Lung (tissue), 17 donors: ENCODE measurements at places on chromosomes 6 and 20. TPM values are rescaled to one million over a fixed set of nuclear protein-coding genes. Genes with fewer than 3 reads are reported as not detected.
A peak's percentile ranks its signal among the peaks of the same experiment; 100 is the strongest.

DNA sequence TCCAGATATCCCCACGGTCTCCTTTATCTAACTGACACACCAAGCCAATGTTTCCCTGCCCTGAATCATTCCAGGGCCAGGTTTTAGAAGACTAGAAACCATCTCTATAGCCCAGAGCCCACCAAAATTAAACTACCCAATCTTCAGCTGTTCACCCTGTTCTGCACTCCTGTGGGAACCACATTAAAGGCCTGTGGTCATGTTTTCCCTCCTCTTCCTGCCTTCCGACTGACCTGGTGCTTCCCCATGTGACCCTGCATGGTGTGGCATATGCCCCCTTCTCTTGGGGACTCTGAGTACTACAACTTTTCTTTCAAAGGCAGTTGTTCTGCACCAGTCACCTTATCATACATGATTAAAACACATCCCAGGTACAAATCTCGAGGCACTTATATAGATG, 155.0 kb downstream of the TMEM200A start:
- no peak for DNase-seq

- peak; percentile 60 for DNase-seq
These were observed 46.9 kb downstream of the PDE10A start for GRCh38 chr6:165616116-165616515.

- DNase-seq = no peak
These were observed 75.1 kb downstream of the SLC2A10 start for GRCh38 chr20:46784436-46785127.

GRCh38 chr20:20295621-20296498, 72.0 kb upstream of the INSM1 start:
- no peak for DNase-seq

DNA sequence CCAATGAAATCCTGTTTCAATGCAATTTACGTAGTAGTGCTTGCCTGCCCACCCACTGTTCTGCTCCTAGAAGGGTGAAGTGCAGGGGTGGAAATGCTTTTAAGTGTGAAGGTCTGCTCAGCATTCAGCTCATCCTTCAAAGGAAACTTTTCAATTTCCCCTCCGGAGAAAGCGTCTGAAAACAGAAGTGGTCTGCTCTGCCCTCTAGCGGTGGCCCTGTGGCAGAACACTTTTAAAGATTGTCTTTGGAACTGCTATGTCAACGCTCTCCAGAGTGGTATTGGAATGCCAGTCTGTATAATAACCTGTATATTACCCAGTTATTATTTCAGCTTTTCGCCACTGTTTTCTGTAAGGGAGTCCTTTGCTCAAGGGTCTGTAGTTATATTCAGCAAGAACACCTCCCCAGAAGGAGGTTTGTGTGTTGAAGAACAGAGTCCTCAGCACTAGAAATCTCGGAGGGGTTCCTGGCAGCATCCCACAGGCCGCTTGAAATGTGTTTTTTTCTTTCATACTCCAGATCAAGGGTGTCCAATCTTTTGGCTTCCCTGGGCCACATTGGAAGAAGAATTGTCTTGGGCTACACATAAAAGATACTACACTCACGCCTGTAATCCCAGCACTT, 63.1 kb upstream of the KLHL31 start:
- peak; percentile 67 for DNase-seq

DNA sequence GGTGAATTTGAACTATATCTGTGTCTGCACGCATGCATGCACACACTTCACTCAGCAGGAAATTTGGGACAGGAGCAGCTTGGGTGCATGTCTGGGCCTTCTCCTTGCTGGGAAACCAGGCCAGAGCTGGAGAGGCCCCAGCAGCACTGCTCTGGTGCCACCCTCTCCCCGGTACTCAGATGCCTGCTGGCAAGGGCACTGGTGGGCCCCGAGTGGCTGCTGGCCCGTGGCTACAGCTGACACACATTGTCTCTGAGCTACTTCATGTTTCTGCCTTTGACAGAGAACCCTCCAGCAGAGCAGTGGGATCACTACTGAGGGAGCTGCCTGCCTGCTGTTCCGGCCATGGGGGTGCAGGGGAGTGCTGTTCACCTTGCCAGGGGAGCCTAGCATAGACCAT, 37.5 kb downstream of the DLGAP4 start:
- no peak for DNase-seq

- DNase-seq = peak; percentile 60
These were observed 39.1 kb upstream of the ANKEF1 start for GRCh38 chr20:9995510-9996272.

DNA sequence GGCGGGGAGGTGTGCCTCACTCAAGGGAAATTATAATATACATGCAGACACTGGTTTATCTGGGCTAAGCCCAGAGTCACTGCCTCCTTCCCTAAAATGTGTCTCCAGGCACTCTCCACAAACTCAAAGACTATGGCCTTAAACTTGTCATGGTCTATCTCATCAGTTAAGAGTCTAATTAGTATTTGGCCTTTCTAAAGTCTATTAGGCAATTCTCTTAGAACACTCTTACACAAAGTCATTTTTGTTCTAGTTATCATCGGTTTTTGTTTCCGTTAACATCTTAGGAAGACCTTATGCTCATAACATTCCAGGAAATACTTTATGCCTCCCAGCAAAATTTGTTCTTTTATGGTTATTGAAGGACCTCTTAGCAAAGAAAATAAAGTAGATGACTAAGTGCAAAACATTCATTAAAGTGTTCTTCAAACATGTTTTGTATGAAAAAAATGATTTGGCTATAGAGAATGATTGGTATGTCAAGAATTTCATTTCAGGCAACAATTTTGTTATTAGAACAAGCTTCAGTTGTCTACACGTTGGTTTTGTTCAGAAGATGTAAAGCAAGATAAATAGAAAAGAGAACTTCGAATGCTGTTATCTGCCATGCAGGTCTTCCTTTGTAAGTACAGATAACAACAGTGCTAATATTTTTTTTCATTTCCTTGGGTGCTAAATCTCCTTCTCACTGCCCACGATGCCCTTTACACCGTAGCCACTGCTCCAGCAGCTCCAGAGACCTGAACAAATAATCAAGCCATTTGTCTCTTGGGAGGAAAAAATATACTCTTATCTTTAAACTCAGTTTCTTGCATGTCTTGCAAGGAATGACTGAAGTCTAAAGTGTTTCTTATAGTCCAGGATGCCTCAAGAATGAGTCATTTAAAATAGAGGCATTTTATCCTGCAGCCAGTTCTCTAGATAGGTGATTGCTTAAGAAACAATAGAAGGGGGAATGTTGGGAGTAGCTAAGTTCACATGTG, 170.4 kb downstream of the HTR1B start:
- no peak for DNase-seq

- DNase-seq = no peak
These were observed 598.9 kb downstream of the RFPL4B start for GRCh38 chr6:112946051-112946450.

- DNase-seq = no peak
These were observed 34.6 kb upstream of the CITED2 start for GRCh38 chr6:139409026-139409425.

GRCh38 chr20:884983-885952, 30.9 kb downstream of the ANGPT4 start:
- DNase-seq = peak; percentile 86

DNA sequence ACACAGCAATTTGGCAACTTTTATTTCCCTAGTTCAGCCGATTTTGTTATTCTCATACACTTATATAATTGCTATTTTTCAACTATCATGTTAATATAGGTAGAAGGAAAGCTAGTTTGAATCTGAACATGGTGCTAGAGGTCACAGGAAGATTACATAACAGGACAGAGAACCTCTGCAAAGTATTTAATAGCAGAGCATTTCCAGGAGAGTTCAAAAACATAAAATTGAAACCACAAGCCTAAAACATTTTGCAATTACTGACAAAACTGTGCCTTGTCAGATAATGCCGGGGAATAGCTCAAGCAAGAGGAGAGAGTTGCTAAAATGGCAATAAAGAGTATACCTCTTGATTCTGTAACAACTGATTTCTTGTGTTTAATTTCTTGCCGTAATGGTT, 70.8 kb downstream of the TFAP2B start:
- no peak for DNase-seq

DNA sequence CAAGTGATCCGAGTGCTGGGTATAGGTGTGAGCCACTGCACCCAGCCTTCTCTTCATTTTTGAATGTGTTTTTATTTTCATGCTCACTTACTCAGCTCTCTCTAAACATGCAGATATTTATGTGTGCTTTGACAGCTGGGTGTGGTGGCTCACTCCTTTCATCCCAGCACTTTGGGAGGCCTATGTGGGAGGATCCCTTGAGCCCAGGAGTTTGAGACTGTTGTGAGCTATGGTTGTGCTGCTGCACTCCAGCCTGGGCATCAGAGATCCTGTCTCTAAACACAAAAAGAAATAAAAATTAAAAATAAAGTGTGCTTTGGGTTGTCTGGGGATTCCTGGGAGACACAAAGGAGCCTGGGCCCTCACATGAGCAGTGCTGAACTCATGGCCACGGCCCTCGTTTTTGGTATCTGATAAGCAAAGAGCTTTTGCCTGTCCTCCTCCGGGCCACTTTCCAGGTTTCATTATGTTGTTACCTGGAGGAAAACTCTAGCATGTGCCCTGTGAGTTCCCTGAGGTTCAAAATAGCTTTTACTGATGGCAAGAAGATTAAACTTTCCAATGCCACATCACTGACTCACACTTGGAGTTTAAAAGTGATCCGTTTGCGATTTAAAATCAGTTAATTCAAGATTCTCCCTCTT, 78.5 kb downstream of the CD164 start:
- no peak for DNase-seq

DNA sequence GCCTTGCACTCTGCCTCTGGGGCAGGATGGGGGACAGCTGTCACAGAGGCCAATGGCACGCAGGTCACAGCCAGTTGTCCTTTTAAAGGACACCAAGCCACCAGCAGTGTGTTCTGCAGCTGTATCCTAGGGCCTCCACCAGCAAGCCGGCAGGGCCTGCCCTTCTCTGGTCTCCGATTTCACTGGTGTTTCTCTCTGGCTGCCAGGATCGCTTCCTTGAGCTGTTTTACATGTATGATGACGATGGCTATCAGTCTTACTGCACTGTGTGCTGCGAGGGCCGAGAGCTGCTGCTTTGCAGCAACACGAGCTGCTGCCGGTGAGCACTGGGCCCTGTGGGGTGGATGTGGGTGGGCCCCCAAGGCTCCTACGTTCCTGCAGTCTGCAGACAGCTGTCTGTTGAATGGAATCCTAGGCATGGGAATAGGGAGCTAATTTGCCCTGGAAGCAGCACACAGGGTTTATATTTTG, 22.7 kb upstream of the MAPRE1 start:
- DNase-seq = no peak

DNA sequence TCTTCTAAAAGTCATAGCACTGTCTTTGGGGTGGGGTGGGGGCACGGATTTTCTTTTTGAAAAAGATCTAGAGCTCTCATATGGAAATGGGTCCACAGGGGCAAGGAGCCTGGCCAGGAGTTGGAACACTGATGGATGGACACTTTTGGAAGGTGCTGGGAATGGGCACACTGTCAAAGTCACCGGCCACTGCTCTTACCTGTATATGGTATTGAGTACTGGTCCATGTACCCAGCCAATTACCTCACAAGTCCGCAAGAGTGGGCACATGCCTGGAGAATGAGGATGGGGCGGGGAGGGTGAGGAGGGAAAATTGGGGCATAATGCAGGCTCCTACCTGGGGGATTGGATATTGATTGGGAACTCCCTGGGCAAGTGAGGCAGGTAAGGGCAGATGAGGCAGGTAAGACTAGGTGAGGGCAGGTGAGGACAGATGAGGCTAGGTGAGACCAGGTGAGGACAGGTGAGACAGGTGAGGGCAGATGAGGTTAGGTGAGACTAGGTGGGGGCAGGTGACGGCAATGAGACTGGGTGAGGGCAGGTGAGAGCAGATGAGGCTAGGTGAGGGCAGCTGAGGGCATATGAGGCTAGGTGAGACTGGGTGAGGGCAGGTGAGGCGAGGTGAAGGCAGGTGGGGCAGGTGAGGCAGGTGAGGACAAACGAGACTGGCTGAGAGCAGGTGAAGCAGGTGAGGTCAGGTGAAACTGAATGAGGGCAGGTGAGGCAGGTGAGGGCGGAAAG, 167.9 kb downstream of the NRN1 start:
- no peak for DNase-seq

DNA sequence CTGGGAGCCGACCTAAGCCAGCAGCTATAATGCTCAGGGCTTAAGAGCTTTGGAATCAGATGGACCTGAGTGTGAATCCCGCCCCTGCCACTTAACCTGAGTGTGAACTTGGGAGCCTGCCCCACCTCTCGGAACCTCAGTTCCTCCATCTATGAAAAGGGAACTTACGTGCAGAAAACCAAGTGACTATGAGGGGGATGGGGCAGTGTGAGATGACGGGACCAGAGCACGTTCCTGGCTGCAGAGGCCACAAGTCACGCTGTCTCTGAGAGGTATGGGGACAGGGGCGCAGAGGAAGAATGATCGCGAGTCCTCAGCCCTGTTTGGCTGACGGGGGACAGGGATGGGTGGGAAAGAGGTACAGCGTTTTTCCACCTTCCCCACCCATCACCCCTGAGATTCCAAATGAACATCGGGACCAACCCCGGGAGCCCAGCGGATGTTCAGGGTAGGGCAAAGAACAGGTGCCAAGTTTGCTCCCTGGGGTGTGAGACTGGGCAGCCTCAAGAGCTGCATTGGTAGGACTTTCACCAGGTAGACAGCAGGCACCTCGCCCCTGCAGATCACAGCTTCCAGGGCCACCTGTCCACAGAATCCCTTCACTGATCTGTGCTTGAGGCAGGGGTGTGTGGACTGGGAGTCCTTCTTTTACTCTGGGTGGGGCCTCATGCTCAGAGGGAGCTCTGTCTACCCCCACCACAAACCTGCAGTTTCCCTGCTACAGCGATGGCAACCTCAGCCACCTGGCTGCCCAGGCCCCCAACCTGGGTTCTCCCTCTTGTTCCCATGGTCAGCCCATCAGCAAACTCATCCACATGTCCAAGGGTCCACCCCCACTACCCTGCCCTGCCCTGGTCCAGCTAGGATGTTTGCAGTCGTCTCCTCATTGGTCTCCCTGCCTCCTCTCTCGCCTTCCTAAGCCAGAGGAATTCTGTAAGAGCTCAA, 85.8 kb downstream of the CEBPB start:
- DNase-seq = no peak

GABRR2 gene
- 1.5 TPM for total RNA-seq

CST5 gene
- total RNA-seq = 0.37 TPM

MARCKS gene
- 140 TPM for total RNA-seq

SPDEF gene
- total RNA-seq = 2.6 TPM

COL10A1 gene
- 0.28 TPM for total RNA-seq

CDH4 gene
- total RNA-seq = 2.1 TPM

EYS gene
- total RNA-seq = 0.34 TPM

B3GAT2 gene
- 0.65 TPM for total RNA-seq

PPP1R3G gene
- 1.5 TPM for total RNA-seq

EFCAB8 gene
- total RNA-seq = 0.83 TPM

TSPO2 gene
- total RNA-seq = not detected

SLC22A1 gene
- 2.5 TPM for total RNA-seq

LGSN gene
- total RNA-seq = 1.5 TPM

TTLL9 gene
- 7.1 TPM for total RNA-seq

TRIM15 gene
- total RNA-seq = not detected

GRIK2 gene
- 1.2 TPM for total RNA-seq

BAG2 gene
- 6.9 TPM for total RNA-seq

PPP1R14C gene
- total RNA-seq = 20.1 TPM
